ENCODE measurements at places on chromosomes 3 and 15.
A peak's percentile ranks its signal among the peaks of the same experiment; 100 is the strongest.

GRCh38 chr3:130728037-130728436, 18.6 kb downstream of the PIK3R4 start:
- no peak for DNase-seq

DNA sequence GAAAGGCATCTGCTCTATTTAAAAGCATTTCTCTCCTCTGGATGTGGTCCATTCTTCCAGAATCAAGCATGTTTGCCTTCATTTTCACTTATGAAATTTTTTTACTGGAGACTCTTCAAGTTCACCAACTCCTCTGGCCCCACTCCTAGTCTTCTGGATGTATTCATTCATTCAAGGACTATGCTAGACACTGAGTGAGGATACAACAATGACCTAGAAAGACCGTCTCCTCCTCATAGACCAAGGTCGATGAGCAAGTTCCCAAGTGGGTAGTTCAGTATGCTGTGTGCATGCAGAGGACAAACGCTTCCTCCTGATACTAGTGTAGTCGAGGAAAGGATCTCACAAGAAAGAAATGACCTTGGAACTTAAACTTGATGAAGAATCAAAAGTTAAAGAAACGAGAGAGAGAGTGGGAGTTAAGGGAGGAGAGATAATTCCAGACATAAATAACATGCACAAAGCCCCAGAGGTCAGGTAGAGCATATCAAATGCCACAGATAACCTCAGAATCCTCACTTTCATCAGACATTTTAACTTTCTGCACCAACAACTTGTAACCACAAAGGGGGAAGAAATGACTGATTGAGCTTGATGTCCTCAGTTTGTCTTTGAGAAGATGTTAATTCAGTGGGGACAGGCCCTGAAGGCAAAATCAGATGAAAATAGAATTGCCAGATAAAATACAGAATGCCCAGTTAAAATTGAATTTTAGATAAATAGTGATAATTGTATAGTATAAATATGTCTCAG, 149.4 kb downstream of the IMPG2 start:
- no peak for DNase-seq

DNA sequence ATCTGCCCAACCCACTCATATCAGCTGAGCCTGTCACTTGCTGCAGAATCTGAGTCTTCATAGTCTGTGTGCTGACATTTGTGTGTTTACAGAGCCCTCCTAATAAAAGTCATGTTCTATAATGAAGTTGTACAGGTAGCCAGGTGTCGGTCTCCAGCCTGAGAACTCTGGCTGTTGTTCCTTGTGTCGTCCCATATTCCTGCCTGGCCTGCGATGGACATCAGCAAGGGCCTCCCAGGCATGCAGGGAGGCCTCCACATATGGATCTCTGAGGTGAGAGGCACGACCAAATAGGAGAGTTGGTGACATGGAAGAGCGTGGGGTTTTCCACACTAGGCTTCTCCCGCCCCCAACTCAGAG, 2.9 kb downstream of the VILL start:
- DNase-seq, result no peak

DNA sequence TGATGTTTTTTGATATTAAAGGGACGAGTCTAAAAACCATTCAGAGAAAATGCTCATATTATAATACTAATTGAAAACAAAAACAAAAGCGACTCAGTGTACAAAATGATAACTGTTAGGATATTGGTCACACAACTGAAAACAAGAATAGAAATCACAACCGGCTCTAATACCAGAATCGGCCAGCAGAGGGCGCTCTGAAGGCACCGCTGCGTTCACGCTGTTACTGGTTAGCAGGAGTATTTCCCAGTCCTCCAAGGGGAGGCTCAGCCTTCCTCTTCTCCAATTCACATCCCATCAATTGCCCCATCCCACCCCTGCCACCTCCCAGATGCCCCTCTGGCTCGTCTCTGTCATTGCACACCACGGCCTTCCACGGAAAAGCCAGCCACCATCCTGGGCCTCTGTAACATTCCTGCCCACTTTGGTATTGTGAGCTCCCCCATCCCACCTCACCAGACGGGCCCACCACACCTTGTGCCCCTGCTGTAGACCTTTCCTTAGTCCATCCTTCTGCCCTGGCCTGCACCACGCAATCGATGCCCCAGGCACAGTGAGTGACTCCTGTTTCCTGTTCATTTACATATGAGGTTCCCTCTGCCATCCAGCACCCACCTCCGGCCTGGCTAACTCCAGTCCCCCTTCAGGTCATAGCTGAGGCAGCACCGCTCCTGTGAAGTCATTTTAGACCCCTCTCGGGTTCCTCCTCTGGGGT, 8.5 kb downstream of the FAM107A start:
- DNase-seq, result peak; percentile 59

GRCh38 chr3:149197669-149198068, 24.0 kb downstream of the CP start:
- no peak for DNase-seq

DNA sequence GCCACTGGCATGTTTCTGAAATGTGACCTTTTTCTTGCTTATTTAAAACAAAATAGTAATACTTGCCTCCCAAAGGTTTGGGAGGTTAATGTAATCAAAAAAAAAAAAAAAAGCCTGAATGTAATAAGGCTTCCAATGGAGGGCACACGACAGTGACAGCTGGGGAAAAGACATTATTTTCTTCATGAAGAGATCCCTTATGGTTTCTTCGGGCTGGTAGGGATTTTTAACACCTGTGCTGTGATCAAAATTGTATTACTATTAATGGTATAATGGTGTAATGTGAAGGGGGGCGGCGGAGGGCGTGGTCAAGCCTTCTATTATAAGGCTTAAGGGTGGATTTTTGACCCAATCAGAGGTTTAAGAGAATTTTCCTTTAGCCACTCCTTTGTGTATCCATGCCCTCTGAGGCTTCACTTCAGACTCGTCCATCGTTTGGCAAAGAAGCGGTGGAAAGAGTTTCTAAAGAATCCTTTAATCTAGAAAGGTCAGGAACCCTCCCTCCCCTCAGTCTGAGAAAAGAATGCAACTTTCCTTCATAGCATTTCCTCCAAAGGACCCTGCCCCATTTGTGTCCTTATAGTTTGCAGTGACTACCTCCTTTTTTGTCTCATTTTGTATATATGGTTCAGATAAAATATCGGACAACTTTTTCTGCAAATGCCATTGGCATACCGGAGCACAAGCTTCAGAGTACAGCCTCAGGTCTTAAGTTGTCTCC, 89.5 kb upstream of the CHD2 start:
- no peak for DNase-seq

- DNase-seq, result no peak
Observed at GRCh38 chr3:187464682-187465081, 96.5 kb downstream of the RTP4 start.

- DNase-seq, result no peak
Observed at GRCh38 chr3:188185717-188186251, 31.8 kb downstream of the LPP start.

DNA sequence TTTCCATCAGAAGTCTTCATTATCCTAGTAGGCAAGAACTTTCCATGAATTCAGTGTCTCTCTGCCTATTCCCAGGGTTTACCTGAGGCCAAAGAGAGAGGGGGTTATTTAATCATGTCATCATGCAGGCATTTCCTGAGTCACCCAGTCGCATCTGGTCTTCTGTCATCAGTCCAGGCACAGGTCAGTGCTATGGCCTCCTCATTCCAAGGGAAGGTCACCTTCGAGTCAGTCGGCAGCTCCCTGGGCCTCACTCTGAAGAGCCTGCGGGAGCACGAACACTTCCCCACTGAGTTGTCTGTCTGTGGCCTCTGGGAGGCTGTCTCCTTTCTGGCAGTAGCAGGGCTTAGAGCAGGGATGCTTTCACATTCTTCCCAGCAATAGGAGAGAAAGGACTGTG, 26.2 kb upstream of the LRTM1 start:
- DNase-seq, result no peak

GRCh38 chr3:166570102-166570501, 732.9 kb upstream of the BCHE start:
- no peak for DNase-seq

DNA sequence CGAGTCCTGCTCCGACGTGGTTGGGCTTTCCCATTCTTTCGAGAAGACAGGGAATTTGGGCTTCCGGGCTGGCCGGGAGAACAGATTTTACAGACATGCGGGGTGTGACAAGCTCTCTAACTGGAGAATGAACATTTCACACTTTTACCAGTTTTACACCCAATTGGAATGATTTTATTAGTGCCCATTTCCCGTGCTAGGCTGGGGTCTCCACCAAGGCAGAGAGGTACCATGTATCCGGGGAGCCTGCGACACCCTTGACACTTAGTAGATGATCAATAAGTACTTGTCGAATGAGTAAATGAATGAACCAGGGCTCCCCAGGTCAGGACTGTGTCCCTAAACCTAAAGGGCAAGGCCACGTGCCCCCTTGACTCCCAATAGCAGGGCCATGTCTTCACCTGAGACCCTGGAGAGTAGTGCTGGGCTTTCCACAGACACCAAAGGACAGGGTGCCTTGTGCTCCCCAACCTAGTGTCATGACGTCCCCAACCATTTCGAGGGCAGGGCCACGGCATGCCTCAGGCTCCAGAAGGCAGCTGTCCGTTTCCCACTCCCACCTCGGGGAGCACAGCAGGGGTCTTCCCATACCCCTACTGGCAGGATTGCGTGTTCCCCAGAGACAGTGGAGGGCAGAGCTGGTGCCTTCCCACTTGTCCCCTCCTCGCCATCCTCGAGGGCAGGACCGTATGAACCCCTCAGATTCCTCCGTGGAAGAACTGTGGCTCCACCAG, 679 bp upstream of the MYD88 start:
- no peak for DNase-seq

DNA sequence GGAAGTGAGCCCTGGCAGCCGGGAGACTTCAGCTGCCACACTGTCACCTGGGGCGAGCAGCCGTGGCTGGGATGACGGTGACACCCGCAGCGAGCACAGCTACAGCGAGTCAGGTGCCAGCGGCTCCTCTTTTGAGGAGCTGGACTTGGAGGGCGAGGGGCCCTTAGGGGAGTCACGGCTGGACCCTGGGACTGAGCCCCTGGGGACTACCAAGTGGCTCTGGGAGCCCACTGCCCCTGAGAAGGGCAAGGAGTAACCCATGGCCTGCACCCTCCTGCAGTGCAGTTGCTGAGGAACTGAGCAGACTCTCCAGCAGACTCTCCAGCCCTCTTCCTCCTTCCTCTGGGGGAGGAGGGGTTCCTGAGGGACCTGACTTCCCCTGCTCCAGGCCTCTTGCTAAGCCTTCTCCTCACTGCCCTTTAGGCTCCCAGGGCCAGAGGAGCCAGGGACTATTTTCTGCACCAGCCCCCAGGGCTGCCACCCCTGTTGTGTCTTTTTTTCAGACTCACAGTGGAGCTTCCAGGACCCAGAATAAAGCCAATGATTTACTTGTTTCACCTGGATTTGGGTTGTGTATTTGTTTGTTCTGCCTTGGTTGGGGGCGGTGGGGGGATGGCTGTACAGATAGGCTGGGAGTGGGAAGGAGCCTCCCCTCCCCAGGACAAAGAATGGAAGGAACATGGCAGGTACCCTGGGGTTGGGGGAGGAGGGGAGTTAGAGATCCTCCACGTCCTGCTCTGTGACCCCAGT, 2.9 kb upstream of the GRM2 start:
- DNase-seq, result no peak

DNA sequence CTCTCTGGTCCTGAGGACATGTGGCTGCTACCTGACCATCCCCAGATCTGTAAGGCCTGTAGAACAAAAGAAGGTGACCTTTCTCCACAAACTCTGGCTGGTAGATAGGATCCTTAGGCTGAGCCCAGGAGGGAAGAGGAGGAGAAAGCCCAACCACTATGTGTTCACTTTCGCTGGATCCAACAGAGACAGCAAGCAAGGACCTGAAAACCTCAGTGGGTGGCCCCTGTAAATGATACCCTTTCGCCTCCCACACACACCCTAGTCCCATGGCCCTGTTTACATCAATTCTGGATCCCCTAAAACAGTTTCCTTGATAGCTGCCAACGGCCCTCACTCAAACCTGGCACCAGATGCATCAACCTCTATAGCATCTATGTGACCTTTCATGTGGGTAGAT, 22.4 kb downstream of the CCDC12 start:
- no peak for DNase-seq

- no peak for DNase-seq
Observed at GRCh38 chr3:69848113-69848512, 108.8 kb downstream of the MITF start.

GRCh38 chr15:41987246-41987924, 15.0 kb upstream of the EHD4 start:
- no peak for DNase-seq

DNA sequence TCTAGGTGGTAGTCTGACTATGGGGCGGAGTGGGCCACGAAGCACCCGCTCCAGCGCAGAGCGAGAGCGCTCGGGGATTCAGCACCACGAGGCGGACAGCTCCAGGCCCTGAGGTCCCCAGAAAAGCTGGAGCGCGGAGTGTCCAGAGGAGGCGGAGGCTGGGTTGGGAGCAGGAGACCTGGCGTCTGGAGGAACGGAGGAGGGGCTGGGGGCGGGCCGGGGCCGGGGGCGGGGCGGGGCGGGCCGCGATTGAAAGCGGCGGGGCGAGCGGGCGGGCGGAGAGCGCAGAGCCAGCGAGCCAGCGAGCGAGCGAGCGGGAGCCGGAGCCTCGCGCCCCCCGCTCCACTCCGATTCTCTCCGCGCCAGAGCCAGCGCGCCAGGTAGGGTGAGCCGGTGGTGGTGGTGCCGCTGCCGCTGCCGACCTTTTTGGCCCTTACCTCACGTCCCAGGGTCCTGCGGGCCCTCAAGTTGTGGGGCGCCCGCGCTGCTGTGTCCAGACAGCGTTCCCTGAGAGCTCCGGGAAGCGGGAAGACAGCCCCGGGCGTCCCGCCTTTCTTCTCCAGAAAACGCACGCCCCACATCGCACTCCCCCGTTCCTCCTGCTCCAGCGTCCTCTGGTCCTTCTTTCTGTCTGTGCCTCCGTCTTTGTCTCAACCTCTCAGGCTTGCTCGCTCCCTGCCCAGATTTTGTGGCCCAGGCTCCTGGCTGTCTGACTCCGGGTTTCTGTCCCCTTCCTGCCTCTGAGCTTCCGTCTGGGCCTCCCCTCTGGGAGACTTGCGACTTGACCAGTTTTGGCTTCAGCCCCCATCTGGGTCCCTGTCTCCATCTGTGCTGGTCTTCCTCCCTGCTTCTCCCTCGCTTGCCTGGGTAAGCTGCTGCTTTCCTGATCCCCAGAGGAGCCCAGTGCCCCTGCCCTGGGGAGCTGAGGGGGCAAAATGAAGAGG, at the start of gene GRM2:
Gene GRM2, plus strand, starts transcription at position 281 of the 944 bp plus-strand sequence. CDS start 1,916 bp downstream, outside the sequence.
- no peak for DNase-seq

- no peak for DNase-seq
Observed at GRCh38 chr3:17187589-17188184, 302.9 kb downstream of the PLCL2 start.

All from T-helper 1 cell (primary cell).